Foreskin keratinocyte (primary cell): ENCODE measurements at places on chromosomes 16 and 17.

- DNase-seq, result no peak
Observed at GRCh38 chr16:80915079-80915450, 91.6 kb downstream of the CMC2 start.

- no peak for DNase-seq
Observed at GRCh38 chr16:19872179-19872863, 12.3 kb downstream of the GPRC5B start.

- DNase-seq, result peak; percentile 98
Observed at GRCh38 chr16:48123104-48123788, 32.5 kb downstream of the ABCC12 start.

DNA sequence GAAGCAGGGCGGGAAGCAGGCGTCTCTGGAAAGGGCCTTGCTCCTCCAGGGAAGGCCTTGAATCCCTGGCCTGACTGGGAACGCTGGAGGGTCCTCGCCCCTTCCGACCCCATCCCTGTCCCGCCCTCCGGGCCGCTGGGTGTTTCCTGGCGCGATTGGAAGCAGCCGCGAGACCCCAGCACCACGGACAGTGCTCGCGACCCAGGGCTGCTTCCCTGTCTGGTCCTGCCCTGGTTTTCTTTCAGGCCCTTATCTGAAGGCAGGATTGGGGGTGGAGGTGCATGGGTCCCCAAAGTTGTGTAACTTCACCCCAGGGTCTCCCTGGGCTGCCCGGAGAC is 2.1 kb downstream of the MGAT5B start:
- DNase-seq, result no peak

- no peak for DNase-seq
Observed at GRCh38 chr16:49431591-49432290, 58.1 kb downstream of the C16orf78 start.

GRCh38 chr16:86048882-86049585 is 150.1 kb downstream of the IRF8 start:
- DNase-seq, result no peak

- no peak for DNase-seq
Observed at GRCh38 chr17:27408891-27409290, 47.4 kb upstream of the KSR1 start.

DNA sequence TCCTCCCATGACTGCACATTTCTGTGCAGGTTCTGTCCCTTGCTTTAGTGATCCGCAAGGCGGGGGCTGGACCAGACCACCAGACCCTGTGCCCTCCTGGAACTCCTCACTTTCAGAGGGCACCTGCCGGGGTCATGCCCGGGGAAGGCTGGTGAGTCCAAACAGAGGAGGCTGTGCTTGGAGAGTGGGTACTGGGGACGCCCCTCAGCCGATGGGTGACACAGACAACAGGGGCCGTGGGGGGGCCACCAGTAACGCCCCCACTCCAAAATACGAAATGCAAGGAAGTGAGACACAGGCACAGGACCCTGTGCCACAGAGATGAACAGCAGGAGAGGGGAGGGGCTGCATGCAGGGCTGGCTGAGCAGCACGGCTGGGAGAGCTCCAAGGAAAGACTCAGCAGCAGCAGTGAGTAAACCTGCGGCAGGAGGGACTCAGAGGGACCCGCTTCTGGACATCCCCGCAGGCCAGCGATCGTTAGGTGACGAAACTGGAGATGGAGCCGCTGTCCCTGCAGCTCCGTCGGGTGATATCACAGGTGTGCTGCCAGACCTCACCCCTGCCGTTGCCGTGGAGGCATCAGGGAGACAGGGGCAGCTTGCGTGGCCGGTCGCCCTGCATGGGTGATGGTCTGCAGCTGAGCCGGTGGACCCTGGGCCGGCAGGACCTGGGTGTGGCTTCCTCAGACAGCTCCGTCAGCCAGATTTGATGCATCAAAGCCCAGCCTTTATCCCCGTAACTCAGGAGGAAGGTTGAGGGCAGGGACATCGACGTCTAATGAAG is 71.2 kb upstream of the GNG13 start:
- no peak for DNase-seq

DNA sequence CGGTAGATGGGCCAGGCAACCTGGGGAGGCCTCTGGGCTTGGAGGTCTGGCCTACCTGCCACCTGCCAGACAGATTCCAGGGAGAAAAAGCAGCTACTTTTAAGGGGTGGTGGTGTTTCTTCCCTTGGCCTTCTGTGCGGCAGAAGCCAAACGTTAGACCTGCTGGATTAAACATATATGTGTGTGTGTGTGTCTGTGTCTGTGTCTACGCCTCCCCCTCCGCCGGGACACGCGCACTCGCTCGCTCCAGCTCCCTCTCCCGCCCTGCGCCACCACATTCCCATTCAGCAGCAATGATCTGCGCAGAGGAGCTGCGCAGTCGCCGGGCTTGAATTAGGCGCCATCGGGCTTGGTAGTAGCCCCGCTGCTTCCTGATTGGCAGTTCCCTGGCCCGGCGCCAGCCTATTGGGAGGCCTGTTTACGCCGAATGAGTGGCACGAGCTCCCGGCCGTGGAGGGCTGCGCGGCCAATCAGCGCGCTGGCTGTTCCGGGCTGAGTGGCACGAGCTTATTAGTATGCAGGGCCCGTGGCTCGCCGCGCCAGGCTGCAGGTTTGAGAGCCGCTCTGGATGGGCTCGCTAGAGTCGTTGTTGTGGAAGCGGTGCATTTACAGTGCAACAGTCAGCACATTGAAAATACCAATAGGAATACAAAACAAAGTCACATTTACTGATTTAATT is at the start of gene BAHCC1:
BAHCC1 (plus strand) TSS at position 537 of the 679 bp plus-strand sequence. CDS start 4,283 bp downstream, outside the sequence.
- DNase-seq, result peak; percentile 99
